ENCODE measurements at places on chromosomes 3 and 15.

- no peak for DNase-seq
Measured at GRCh38 chr15:69732133-69732532, 279.5 kb downstream of the RPLP1 start.

DNA sequence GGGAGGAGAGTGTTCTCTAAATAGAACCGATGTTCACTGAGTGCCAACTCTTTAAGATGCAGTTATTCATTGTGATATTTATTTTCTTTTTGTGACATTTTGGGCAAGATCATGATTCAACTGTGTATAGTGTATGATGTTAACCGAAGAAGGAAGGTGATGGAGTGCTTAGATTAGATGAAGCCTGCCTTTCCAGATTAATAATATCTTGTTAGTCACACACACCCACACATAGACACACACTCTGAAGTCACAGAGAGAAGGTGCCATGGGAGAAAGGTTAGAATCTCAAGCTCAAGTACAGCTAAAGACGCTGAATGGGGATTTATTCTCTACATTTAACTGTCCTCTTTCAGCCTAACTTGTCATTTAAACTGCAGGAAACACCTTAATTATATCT lies 77.0 kb downstream of the SLC9A9 start:
- no peak for DNase-seq

- no peak for DNase-seq
Measured at GRCh38 chr3:133588784-133589465, 15.4 kb downstream of the CDV3 start.

GRCh38 chr3:99879275-99879674 lies 61.6 kb downstream of the CMSS1 start:
- DNase-seq: no peak

Measured in GM20000 (cell line).